ENCODE measurements at places on chromosomes 7 and 10.

DNA sequence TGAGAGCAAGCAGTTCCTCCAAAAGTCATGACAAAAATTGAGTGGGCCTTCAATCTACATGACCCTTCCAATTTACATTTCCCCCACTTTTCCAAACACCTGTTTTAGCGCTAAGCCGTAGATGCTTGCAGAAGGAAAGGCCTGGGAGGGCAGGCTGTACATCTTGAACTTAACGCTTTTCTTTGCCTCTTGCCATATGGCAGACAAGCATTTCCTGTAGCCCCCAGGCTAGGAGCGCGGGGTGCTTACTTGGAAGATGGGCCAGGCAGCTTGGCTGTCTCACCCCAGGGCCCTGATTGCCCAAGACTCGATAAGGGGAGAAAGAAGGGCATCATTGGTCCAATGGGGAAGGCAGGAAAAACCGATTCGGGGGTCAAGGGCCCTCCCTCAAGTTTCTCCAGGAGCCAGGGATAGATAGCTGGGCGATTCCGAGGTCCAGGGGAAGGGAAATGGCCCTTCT is 1.8 kb downstream of the HOXA10 start:
- DNase-seq = no peak

DNA sequence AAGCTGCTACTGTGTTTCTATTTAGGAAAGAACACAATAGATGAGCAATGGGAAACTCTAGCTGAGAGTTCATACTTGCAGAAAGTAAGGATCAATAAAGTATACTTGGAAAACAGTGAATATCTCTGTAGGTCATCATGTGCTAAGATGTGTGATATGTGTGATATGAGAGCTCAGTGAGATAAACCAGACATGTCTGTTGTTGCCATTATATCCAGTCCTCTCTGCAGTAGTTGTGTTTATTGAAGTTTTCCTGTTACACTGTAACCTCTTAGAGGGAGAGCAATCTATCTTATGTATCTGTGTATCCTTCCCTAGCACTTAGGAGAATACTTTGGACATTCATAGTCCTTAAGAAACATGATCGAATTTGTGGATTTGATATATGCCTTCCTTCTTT is 19.1 kb downstream of the TRUB1 start:
- no peak for DNase-seq

GRCh38 chr7:74174606-74175082 is 488 bp downstream of the EIF4H start:
- DNase-seq = peak; percentile 35

GRCh38 chr10:129891806-129892205 is 72.3 kb downstream of the EBF3 start:
- no peak for DNase-seq

GRCh38 chr7:157272351-157273207 is 64.2 kb upstream of the DNAJB6 start:
- no peak for DNase-seq

DNA sequence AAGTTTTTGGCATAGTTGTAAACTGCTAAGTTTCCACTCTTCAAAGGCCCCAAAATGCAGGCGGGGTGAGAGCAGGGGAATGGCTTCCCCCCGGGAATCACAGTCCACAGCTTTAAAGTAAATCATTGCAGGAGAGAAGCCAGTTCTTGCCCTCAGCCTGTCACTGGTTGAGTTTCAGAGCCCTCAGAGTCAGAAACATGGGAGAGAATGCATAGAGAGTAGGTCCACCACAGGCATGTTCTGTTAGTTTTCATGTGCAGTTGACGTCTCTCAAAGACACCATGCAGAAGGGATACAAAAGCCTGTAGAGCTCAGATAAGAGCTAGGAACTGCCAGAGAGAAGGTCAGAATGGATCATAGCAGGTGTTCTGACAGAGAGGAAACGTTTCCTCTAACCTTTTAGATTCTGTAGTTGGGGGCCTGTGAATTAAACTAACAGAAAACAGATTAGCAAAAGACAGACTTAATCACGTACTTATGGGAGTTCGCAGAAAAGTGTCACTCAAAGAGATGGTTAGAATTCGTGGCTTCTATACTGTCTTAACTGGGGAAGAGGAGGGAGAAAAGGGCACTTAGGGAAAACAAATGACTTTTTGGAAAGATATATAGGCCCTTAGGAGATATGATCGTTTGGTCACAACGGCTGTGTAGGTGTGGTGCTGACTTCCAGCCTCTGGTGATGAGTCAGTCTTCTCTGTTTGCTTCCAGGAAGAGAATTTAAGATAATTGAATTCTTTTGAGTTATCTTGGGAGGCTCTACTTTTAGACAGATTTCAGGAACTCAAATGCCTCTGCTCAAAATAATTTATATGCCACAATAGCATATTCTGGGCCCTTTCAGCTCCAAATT is 48.0 kb upstream of the MSRB2 start:
- DNase-seq = no peak

DNA sequence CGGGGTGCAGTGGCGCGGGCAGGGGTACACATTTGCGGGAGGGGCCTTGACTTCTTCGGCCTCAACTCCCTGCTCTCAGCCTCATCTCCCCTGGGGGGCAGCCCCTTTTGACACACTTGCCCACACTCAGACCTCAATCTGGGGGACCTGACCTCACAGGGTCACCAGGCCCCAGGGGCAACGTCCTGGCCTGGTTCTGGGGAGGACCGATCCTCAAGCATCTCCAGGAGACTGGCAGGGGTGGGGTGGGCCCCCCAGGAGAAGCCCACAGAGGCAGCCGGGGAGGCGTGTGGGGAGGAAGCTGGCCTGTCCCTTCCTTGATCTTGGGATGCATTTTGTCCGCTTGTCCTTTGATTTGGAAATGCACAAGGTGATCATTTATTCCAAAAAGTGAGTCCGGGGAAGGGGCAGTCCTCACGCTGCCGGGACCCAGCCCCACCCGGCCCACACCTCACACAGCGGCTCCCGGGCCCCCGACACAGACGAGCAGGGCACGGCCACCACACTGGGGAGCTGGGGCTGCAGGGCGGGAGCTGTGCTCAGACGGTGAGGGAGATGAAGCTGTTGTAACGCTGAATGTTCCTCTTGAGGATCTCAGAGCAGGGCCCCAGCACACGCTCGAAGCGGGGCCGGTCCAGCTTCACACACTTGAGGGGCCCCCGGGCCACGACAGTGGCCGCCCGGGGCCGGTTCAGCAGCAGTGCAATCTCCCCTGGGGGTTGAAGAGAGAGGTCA is 30.4 kb upstream of the PDGFA start:
- DNase-seq = no peak

DNA sequence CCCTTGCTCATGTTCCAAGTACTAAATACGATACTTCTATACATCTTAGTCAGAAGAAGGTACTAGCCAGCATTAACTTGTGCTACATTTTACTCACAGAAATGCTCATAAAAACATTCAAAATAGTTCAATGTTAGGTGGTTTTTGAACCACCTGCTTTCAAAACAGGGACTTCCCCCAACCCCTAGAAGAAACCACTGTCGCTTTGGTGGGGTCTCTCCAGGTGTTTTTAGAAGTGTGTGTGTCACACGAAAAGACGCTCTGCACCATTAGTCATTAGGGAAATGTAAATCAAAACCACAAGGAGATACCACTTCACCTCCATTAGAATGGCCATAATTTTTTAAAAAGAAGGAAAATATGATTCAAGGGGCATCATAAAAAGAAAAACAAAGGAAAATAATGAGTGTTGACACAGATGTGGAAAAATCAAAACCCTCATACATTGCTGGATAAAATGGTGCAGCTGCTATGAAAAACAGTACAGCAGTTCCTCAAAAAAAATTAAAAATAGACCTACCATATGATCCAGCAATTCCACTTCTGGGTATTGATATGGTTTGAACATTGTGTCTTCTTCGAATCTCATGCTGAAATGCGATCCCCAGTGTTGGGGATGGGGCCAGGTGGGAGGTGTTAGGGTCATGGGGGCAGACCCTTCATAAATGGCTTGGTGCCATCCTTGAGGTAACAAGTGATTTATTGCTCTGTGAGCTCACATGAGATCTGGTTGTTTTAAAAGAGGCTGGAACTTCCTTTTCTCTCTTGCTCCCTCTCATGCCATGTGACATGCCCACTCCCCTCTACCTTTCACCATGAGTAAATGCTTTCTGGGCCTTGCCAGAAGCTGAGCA is 74.2 kb downstream of the MALSU1 start:
- DNase-seq = no peak

DNA sequence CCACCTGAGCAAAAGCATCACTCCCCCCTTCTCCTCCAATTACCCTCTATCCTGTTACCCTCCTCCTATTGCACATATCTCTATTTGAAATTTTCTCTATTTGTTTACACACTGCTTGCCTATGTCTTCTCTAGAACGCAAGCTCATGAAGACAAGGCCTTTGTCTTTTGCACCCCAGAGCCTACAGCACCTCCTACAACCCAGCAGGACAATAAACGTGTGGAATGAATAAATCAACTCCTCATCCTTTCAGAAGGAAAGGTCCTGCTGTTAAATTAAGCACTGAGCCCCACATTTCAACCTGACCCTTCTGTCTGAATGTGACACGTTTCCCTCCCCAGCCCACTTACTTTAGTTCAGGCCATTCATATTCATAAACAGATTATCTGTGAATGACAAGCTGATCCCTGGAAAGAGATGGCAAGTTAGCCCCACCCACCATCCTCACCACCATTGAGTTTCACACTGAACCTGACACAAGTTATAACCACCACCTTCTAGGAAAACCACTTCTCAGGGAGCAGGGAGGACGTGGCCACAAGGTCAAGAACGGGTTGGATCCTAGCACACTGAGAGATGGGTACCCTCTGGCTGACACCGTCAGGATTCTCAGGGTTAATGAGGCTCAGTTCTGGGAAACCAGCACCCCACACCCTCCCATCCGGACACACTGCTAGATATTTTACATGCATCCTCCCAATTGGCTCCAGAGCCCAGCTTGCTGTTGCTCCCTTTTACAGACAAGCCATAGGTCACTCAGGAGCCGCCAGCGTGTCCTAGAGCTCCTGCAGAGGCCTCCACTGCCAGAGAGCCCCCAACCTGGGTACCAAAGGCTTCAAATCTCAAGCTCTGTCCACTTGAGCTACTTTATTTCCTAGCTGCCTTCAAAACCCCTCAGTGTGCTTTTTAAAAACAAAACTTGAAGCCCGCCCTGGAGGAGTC is 934 bp downstream of the PRTFDC1 start:
- DNase-seq = no peak

DNA sequence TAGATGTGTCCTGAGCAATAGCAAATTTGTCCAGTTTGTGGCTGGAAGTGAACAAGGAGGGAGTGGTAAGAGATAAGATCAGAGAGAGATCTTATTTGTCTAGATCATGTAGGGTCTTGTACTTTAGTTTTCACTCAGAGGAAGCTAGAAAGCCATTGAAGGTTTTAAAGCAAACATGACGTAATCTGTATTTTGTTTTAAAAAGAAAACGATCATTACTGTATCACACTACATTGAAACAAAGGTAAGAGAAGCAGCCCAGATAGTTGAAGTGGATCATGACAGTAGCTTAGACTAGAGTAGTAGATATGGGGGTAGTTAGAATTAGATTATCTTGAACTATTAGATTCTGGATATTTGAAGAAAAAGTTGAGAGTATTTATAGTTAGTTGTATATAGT is 23.6 kb upstream of the ZNF804B start:
- no peak for DNase-seq

DNA sequence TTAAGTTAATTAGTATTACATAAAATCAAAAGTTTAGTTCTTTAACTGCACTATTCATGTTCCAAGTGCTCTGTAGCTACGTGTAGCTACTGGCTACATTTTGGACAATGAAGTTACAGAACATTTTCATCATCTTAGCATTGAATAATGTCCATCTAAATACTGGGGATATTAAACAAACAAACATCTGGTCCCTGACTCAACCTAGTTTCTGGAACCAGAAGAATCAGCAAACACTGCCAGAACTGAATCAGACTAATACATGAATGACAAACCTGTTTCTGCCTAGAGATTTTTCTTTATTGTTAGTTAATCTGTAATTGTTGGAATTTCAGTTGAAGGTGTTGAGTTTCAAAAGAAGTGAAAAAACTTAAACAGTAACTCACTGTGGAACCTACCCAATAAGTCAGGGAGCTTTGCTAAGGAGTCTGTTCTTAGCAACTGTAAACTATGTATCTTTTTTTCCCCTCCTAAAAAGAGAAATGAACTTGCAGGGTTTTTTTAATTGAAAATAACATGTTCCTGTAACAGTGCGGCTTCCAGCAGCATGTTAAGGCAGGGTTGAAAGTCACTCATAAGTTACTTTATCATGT is 58.3 kb downstream of the CDK13 start:
- DNase-seq = no peak

- no peak for DNase-seq
These were observed 1191.9 kb downstream of the CNTNAP2 start for GRCh38 chr7:147308539-147308938.

DNA sequence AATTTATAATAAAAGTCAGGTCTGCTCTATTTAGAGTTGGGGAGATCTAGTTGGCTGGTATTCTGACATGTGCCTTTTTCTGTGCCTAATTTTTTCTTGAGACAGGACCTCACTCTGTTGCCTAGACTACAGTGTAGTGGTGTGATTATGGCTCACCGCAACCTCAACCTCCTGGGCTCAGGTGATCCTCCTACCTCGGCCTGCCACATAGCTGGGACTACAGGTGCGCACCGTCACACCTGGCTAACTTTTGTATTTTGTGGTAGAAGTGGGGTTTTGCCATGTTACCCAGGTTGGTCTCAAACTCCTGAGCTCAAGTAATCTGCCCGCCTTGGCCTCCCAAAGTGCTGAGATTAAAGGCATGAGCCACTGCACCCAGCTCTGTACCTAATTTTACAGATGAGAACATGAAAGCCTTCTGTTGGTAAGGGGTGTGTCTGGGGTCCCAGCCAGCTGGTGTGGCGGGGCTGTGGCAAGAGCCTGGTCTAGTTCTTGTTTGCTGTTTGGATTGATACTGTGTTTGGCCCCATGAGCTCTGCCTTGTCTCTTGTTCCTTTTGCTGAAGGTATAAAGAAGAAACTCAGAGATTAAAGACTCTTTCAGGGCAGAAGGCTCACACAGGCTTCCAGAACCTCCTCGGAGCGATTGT is 31.4 kb downstream of the POR start:
- DNase-seq = no peak
